ENCODE measurements at places on chromosomes 5 and 9. TPM values are rescaled to one million over a fixed set of nuclear protein-coding genes. Genes with fewer than 3 reads are reported as not detected.
A peak's percentile ranks its signal among the peaks of the same experiment; 100 is the strongest.

Gene CDH10
- total RNA-seq: 0.22 TPM

- no peak for DNase-seq
Observed at GRCh38 chr9:136496801-136497620, 14.2 kb upstream of the SEC16A start.

Gene COL23A1
- total RNA-seq: 20.4 TPM

GRCh38 chr5:178199581-178200434 lies 4.5 kb upstream of the HNRNPAB start:
- DNase-seq: no peak

Gene CYSRT1
- total RNA-seq: not detected

Gene ZNF658
- 8.9 TPM for total RNA-seq

- no peak for DNase-seq
Observed at GRCh38 chr5:53319315-53319714, 161.1 kb upstream of the FST start.

GRCh38 chr5:171644536-171644935 lies 141.1 kb upstream of the SMIM23 start:
- DNase-seq: peak; percentile 47

DNA sequence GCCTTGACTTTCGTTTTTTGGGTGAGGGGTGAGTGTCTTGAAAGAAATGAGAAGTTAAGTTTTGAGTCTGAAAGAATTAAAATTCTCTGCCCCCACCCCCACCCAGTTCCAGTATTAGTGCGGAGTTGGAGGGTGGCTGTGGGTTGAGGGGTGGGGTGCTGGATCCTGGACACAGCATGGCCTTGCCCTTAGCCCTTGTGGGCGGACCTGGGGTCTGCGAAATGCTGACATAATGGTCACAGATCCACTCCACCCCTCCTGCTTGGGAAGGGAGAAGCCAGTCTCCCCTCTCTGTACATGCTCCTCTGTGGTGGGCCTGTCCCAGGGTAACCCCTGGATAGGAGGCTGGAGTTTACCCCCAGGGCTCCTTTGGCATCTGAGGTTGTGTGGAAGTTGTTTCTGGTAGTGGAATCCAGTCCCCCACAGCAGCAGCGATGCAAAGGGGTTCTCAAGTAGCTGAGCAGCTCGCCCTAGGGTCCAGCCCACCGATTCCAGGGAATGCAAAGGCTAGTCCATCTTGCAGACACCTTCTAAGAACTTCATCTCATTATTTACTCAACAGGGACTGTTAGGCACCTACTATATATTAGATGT lies 42.8 kb upstream of the TCF7 start:
- DNase-seq: no peak

GRCh38 chr5:10725636-10726035 lies 35.4 kb downstream of the DAP start:
- DNase-seq: no peak

DNA sequence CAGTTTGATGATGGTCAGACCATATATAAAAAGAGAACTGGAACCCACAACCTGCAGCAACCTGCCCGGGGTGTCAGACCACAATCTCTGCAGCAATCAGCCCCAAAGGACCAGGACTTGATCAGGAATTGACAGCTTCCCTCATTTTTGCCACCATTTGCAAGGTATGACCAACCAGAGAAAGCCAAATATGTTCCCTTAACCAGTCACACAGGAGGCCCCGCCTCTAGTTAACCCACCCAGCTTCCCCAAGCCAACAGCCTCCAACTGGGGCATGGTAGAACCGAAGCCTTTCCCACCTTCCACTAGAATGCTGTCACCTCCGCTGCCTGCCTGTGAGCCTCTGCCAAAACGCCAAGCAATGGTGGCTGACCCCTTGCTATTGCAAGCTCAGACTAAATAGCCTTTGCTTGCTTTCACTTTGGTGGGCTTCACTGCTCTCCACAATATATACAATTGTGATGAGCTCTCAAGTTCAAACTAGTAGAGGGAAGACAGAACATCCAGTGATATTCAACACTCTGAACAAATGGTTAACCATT lies 86.3 kb downstream of the AK8 start:
- DNase-seq: no peak

DNA sequence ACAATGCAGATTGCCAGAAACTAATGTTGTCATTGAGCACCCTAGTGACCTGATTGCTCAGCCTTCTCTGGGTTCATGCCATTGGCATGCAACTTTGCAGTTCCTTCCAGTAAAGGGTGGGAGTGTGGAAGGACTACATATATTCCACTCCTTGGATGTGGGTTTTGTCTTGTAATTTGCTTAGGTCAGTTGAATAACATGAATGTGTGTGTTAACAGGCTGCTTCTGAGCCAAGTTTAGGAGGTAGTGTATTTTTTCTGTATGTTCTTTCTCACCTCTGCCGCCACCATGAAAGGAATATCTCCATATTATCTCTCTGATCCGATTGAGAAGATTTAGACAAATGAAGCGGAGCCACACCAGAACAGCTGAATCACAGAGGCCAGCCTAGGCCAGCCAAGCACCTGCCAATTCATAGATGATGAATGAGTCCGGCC lies 1929.6 kb upstream of the CDH6 start:
- DNase-seq: no peak
